Endothelial cell (in vitro differentiated cells): ENCODE measurements at places on chromosomes 11 and 22.

DNA sequence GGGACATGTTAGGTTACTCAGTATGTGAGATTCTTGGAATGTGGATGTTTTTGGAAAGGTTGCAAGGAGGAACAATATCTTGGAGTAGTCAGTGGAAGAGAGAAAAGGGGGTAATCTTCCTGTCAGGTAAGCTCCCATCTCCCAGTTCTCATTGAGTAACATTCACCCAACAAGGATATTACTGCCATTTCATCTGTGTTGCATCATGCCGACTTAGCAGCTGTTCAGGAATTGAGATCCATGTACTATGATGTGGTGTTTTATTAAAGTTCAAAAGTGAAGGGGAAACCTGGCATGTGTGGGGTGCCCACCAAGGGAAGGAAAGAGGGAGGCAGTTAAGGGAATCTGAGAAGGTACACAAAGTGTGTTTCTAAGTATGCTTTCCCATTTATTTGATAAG is 58.4 kb upstream of the RASSF10 start:
- no peak for DNase-seq

GRCh38 chr11:115886422-115886733 is 382.2 kb upstream of the CADM1 start:
- no peak for DNase-seq

DNA sequence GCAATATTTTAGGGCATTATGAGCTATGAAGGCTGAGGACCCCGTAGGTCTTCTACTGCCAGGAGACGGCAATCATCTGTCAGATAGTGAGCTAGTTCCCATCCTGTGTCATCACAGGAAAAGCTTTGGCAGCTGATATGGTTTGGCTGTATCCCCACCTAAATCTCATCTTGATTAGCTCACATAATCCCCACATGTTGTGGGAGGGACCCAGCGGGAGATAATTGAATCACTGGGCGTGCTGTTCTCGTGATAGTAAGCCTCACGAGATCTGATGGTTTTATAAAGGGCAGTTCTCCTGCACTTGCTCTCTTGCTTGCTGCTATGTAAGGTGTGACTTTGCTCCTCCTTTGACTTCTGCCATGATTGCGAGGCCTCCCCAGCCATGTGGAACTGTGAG is 18.1 kb downstream of the CSRP3 start:
- no peak for DNase-seq

DNA sequence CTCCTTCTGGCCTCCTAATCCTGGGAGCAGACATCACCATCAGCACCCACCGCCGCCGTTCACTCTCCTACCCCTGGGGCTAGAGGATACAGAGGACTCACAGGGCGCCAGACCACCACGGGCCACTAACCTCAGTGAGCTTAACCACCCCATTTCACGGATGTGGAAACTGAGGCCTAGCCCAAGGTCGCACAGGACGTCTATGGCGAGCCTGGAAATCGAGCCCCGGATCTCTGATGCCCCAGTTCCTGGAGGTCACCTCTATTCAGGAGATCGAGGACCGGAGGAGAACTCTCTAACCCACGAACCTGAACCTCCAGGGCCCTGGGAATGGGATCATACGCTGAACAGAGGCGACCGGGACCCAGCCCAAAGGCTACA is 349 bp downstream of the TIMM10 start:
- no peak for DNase-seq

GRCh38 chr11:57681168-57681567 is 13.3 kb downstream of the ZDHHC5 start:
- DNase-seq = no peak

DNA sequence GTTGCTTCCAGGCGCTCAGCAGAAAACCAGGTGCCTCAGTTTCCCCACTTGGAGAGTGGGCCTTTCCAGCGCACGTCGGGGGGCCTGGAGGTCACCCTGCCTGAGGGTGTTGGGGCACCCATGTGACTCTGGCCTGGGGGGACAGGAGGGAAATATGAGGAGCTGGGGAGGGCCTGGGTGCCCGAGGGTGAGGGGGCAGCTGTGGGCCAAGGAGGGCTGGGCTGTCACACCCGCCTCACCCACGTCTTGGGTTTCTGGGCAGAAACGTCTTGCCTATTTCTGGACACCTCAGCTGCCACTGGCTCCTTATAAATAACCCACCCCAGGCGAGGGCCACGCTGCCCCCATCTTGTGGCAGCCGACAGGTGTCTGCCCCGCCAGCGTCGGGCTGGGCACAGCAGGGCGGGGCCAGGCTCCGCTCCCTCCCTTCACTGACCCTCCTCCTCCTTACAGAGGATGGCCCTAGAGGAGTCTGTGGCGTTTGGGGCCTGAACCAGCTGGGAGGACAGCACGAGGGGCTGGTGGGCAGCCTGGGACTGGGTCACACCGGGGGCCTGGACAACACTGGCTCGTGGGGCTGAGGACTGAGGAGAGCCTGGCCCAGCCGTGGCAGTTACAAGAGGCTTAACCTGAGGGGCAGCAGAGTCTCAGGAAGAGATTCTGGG is 1.5 kb downstream of the TNNT3 start:
- no peak for DNase-seq

GRCh38 chr11:18527512-18527911 is 770 bp upstream of the TSG101 start:
- DNase-seq = no peak

- no peak for DNase-seq
Measured at GRCh38 chr11:36460220-36460619, 49.9 kb downstream of the TRAF6 start.

DNA sequence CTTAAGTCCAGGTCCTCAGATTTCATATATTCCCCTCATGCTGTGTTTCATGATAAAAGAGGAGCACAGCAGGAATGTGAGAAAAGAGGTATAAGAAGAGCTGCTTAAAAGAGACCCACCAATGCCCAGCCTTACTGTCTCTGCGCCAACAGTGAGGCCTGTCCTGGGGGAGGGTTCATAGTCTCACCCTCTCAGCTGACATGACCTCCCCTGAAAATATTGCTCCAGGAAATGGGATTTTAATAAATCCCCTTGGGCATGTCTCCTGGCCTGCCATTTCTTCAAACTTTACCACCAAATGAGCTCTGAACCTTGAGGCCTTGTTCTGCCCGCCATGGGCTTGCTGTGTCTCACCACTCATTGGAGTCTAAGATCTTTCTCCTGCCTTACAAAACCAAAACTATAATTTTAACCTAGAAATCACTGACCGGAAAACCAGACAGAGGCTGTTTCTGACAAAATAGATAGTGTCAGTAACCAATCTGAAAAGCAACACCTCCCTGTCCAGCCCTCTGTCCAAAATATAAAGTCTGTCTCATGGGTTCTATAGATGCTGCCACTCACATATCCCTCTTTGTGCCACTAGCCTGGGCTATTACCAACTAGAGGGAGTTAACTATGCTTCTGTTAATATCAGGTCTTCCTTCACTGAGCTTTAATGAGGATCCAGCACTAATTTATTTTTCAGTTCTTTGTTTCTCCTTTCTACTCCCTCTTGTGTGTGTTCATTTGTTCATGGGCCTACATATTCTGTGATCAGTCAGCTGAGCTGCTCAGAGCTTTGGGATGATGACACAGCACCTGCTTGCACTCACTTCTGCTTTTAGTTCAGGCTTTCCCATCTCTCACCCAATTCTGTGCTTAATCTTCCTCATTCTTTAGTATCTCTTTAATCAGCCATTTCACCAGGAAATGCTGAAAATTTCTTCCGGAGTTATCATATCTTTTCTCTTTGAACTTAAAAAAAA is at the start of gene OR2AG2:
OR2AG2 (minus strand) TSS at position 51 of the 968 bp plus-strand sequence. CDS start 3,019 bp downstream, outside the sequence.
- no peak for DNase-seq

- DNase-seq = no peak
Measured at GRCh38 chr11:25925359-25925758, 406.6 kb upstream of the ANO3 start.

- no peak for DNase-seq
Measured at GRCh38 chr11:78789375-78789774, 214.7 kb upstream of the NARS2 start.

GRCh38 chr11:65777821-65778361 is 2.9 kb downstream of the AP5B1 start:
- DNase-seq = no peak

- DNase-seq = no peak
Measured at GRCh38 chr22:19760058-19760950, at the start of gene TBX1. Gene TBX1, plus strand, starts transcription at chr22:19760778. Its CDS starts 66 bp downstream, at chr22:19760844.

DNA sequence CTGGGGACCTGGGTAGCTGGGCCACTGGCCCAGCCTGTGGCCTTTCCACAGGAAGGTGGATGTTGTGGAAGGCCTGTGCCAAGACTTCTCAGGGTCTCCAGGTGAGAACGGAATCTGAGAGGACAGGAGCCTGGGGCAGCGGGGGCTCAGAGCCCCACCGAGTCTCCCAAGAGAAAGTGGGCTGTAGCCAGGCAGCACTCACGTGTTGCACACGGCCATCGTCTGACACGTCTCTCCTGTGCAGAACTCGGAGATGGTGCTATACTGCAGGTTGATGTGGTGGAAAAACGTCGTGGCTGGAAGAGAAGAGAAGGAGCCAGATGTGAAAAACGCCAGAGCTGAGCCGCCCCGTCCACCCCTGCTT is 6.4 kb downstream of the MOB2 start:
- no peak for DNase-seq

DNA sequence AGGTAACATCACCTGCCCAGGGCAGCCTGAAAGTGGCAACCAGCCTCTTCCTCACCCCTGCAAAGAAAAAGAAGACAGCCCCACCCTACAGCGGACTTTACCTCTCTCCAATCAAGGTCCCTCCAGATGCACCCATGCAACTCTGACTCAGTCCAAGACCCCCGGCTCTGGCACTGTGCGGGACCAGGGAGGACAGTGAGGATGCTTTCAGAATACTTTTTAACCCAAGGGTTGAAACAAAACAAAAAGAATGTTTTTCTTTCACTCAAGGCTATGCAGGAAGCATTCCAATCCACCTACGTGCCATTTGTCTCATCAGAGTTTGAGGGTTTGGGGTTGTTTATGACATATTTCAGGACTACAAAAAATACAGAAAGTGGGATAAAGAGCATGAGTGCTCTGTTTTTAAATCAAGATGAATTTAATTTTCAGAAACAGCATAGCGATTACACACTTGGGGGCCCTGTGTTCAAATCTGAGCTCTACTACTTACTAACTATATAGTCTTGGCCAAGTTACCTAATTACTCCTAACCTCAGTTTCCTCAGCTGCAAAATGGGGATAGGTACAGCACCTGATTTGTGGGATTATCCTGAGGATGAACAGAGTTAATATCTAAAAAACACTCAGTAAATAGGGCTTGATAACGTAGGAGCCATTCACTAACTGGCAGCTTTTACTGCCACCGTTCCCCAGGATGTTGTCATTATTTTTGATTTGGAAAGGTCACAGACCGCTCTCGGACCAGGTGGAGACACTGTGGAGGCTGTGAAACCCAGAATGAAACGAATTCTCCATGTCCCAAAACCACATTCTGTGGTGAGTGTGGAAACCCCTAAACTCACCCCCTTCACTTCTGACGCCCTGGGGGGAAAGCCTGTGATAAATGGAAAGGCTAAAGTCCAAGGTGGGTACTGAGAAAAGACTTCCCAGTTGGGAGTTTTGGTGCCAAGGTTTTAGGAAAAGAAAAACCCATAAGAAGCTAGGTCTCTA is 5.6 kb downstream of the PLAAT3 start:
- no peak for DNase-seq

- DNase-seq = no peak
Measured at GRCh38 chr11:65934014-65934413, 11.3 kb upstream of the TSGA10IP start.

DNA sequence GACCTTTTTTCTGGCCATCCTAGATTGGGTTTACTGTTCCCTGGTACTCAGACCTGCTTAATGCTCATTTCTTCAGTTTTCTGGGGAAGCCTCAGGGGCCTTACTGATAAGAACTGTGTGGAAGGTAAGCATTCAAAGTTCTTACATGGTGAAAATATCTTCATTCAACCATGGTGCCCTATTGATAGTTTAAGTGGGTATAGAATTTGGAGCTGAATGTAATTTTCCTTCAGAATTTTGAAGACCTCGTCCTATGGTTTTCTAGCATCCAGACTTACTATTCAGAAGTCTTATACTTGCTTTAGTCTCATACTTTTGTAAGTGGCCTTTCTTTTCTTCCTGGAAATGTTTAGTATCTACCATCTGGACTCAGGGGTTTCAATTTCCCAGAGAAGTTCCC is 75.7 kb downstream of the CDKN1C start:
- no peak for DNase-seq

- DNase-seq = no peak
Measured at GRCh38 chr11:32396991-32397390, 38.3 kb downstream of the WT1 start.

DNA sequence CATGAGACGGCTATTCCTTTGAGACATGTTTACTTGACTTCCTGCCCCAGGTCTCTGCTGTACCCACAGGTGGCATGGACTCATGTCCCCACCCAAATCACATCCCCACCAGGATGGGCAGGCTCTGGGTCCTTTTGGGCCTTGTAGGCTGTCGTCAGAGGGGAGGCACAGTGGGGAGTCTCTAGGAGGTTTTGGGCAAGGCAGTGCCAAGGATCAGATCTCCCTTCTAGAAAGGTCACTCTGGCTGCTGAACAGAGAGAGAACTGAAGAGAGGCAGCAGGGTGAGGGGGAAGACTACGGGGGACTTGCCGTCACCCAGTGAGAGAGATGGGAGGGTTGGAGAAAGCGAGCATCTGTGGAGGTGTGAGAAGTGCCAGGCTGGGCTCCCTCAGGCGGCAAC is 4.6 kb upstream of the KCNQ1OT1 start:
- no peak for DNase-seq

DNA sequence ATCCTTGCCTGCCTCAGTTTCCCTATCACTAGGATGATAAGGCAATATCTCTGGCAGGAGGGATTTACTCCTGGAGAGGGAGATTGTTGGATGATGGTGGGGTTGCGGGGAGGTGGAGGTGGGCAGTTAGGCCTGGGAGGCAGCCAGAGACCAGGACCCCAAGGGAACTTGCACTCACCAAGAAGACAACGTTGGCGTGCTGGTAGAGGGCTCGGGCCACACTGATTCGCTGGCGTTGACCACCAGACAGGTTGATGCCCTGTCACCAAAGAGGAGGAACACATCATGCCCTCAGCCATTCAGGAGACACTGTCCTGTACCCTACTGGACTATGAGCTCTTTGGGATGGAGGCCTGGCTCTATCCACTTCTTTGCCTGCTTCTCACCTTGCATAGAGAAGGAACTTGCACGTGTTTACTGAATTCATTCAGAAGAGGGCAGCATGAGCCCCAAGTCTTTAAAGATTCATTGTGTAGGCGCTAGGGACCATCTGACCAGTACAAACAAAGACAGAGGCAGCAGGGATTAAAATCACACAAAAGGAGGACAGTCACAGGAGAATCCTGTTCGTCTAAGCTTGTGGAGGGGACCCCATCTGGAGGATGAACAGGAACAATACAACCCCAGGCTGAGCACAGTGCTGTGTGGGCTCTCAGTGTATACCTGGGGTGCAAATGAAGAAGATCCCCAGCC is 24.2 kb upstream of the KCNJ11 start:
- DNase-seq = no peak

DNA sequence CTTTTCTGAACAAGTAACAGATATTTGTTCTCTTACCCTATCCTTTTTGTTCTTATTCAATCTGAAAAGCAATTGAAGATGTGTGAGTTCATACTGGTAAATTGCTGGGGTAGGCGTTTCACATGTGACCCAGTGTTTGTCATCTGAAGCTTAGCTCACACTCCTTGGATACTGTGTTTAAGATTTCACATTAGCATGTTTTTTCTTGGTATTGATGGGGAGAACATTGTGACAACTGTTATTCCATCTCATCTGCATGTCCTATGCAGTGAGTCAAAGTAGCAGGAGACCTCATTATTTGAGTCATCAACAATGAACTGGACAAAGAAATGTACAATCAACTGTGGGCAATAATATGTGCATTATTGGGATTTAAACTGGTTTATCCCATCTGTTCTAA is 691.6 kb upstream of the ANO5 start:
- no peak for DNase-seq
